ENCODE measurements at places on chromosomes 2 and 18.

- no peak for DNase-seq
Measured at GRCh38 chr18:46939998-46940571, 22.7 kb downstream of the KATNAL2 start.

- DNase-seq, result no peak
Measured at GRCh38 chr2:164688896-164689419, 67.7 kb upstream of the GRB14 start.

DNA sequence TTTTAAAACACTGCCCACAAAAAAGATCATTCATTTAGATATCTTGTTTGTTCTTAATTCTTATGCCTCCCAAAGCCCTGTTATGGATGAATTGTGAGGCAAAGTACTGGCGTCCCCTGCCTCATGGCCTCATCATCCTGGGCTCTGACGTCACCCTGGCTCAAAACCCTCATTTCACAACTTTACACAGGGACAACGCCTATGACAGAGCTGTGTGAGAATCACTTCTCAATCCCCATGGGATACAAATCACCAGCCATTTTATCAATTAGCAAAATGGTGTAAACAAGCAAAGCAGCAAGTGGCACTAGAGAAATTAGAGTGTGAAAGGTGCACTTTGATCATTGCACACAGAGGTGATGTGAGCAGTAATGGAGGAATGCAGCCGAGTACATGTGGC, 16.6 kb downstream of the FHOD3 start:
- no peak for DNase-seq

DNA sequence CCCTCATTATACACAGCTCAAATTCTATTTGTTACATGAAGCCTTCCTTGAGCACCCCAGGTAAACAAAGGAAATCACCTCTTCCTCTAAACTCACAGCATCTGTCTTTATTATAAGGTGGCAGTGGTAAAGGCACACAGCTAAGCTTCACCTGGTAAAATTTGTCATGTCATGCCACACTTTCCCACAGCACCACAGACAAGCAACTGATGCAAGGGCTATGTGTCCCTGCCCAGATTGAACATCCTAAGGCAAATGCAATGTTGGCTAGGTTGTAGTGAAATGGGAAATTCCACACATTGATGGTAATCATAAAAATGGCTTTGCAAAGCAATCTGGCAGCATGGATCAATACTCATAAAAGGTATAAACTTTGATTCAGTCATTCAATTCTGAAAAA, 18.9 kb downstream of the LDAH start:
- DNase-seq, result no peak

DNA sequence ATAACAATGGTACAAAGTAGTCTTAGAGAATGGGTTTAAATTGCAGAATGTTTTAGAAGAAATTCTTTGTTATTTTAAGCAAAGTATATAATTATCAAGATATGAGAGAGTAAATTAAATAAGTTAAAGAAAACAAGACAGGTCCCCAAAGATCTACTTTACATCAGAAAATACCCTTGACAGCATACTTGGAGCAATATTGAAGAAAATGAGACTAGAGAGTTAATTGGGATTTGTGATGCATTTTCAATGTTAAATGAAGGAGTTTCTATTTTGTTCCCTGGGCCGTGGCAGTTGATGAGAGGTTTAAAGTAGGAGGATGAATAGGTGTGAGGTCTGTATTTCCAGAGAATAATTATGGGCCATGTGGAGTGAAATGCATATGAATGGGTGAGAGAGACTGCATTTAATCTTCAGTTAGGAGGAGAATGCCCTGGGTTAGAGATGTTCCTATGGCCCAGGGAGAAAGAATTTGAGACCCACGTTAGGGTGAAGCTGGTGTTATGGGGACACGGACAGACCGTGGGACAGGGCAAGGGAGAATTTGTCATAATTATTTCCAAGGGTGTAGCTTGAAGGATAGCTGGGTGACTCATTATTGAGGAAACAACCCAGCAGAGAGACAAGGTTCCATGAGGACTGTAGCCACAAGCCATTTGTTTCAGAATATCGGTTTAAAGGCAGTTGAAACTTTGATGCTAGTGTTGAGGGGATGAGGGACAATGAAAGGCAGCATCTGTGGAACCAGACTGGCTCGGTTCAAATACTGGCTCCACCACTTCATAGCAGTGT, 22.7 kb downstream of the MGAT5 start:
- DNase-seq, result no peak

DNA sequence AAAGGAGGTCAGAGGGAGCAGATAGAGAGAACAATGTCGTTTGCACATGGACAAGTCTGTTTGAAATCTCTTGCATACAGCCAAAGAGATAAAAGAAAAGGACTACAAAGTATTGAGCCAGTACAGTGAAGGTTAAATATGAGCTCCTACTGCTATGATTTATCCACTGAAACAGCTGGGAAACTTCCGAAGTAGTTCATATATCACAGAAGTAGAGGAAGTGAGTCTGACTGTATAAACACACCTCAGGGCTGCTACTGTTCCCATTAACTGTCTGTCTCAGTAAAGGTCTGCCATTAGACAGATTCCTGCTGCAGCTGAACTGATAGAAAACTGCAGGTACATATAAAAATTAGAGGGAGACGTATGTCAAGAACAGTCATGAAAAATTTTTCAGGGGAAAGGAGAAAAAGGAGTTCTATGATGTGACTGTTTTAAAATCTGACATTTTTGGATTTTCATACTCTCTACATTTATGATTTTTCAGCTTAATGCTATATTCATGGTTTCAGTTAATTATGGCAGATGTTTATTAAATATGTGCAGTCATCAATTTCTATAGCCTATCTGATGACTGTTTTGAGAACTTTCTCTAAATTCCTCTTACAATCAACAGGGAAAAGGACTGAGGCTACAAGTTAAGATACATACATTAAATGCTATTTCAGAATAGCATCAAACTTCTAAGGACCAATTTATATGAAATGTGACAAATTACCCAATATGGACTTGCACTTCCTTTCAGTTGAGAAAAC, 364.7 kb downstream of the ERBB4 start:
- no peak for DNase-seq

All from occipital lobe (tissue), 3 donors.